AG20443 (cell line): ENCODE measurements at places on chromosomes 13 and 19.
A peak's percentile ranks its signal among the peaks of the same experiment; 100 is the strongest.

DNA sequence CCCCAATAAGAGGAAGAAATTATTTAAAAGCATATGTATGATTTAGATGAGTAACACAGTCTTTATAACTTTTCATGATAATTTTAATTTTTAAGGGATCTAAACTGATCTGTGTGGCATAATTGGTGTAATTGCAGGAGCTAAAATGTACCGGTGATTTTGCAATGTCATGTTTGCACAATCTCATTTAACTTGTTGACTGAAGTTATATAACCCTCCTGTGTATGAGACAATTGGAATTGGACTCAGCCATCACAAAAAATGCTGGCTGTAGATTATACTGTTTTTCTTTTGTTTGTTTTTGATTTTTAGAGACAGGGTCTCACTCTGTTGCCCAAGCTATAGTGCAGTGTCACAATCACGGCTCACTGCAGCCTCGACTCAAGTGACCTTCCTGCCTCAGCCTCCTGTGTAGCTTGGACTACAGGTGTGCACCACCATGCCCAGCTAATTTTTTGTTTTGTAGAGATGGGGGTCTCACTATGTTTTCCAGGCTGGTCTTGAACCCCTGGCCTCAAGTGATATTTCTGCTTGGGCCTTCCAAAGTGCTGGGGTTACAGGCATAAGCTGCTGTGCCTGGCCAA lies 26.1 kb downstream of the FGF9 start:
- DNase-seq = no peak

DNA sequence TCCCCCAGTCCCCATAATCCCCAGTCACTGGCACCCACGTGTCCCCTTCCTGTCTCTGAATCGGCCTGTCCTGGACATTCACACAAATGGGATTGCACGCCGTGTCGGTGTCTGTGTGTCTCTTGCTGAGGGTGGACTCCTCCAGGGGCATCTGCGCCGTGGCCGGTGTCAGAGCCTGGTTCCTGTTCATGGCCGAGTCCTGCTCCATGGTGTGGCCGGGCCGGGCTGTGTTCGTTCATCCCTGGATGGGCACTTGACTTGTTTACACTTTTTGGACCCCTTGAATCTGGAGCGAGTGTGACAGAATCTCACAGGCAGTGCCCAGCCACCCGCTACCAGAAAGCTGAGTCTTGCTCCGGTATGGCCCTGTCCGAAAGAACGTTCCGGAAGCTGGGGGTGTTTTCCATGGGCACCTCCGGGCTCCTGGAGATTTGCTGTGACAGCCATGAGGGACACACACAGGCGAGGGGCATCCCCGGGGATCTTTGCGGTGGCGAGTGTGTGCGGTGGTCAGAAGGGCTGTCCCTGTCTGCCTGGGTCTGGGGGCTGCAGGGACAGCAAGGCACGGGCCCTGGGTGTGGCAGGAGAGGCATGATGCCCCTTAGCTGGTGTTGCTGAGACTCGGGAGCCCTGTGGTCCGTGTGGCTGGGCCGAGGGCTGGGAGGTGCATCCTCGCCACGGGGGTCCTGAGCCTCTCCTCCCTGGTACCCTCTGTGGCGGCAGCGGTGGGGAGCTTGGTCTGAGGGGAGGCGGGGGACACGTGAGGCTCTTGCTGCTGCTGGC lies 6.4 kb upstream of the MEX3D start:
- no peak for DNase-seq

DNA sequence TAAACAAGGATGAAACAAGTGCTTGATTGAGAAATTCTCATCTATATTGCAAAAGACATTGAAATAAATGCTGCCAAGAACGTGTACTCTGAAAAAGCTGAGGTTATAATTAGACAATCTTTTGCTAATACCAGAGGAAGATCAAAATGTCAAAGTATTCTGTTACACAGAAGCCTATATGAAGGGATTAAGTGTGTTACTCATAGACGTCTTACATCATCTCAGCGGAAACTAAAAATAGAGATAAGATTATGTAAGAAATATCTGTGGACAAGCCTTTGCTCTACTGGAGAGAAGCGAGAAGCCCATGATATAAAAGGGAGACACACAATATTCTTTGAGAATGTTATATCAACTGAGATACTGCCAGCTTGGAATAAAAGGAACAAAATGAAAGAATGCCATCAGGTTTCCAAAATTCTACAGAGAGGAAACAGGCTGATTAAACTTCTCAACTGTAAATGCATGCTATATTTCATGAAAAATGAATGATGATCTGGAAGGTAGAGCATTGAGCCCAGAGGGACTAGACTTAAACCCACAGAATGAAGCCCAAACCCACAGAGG lies 699.0 kb downstream of the GPC5 start:
- DNase-seq = no peak

DNA sequence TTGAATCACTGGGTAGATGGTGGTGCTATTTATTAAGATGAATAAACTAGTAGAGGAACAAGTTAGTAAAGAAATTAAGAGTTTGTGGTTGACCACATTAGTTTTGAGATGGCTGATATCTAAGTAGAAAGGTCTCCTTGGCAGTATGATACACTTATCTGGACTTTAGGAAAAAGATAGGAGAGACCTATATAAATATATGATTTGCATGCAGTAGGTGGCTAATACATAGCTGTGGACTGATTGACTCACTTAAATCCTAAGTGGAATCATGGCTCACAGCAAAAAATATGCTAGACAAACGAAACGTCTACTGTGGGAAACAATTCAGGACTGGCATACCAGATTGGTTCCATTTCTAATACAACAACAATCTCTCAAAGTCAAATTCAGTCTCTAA lies 92.0 kb downstream of the CAB39L start:
- no peak for DNase-seq

DNA sequence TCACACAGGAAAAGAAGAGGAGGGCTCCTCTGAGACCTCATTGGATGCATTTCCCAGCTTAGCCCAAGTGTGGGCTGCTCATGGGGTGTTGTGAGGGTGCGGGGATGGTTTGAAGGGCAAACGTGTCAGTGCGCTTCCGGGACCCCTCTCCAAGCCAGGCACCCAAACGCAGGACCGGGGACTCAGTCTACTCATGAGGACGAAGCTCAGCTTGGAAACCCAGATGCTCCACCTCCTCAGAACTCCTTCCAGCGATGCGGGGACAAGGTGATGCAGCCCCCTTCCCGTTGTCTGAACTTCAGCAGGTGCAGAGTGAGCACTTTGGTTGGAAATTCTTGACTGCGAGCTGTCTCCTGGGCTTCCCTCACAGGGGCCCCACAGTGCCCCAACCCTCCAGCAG lies 33.1 kb upstream of the MTIF3 start:
- no peak for DNase-seq

- DNase-seq = peak; percentile 67
These were observed 14.4 kb downstream of the CAPN12 start for GRCh38 chr19:38729653-38730469.

DNA sequence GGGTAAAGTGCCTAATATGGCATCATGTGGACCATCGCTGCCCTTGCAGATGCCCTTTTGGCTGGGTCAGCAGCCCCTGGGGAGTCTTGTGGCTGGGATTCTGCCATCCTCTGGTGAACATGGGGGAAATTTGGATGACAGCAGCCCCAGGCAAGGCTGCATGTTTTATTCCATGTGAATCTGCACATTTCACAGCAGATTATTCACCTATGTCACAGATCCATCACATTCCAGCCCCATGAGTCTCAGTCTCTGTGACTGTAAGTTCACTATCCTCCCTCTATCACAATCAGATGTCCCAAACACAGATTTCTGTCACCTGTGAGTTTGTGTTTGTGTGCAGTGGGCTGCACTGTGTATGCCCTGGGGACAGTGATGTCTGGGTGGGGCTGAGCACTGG lies 36.8 kb upstream of the PSG9 start:
- DNase-seq = peak; percentile 58

- peak; percentile 74 for DNase-seq
These were observed 41.0 kb downstream of the MLLT1 start for GRCh38 chr19:6238643-6239281.

- no peak for DNase-seq
These were observed 205.5 kb downstream of the USP12 start for GRCh38 chr13:26965952-26966700.

- DNase-seq = no peak
These were observed 115.2 kb upstream of the SOX21 start for GRCh38 chr13:94827566-94827965.

DNA sequence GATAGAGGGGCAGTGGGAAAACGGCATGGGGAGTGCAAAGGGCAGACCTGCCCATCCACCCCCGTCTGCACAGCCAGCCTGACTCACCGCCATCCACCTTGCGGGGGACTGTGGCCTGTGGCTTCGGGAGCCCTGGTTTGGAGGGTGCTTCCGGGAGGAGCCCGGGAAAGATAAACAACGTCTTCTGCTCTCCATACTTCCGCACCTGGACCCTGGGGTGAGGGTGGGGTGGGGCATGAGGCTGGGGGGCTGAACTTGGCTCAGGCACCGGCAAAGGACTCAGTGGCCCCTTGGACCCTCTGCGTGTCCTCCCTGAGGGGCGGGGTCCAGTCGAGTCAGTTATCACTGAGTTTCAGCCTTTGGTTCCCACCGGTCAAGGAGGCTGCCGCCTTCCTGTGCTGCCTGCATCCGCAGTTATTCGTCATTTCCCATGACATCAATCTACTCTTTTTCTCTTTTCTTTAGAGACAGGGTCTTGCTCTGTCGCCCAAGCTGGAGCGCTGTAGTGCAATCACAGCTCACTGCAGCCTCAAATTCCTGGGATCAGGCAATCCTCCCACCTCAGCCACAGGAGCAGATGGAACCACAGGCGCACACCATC lies 3.2 kb downstream of the GPR108 start:
- no peak for DNase-seq

GRCh38 chr19:17052439-17052838 lies 22.8 kb downstream of the HAUS8 start:
- DNase-seq = peak; percentile 74

- no peak for DNase-seq
These were observed 36.7 kb upstream of the C13orf42 start for GRCh38 chr13:51147732-51148131.

GRCh38 chr13:112796190-112796915 lies 106.5 kb downstream of the ATP11A start:
- DNase-seq = no peak

DNA sequence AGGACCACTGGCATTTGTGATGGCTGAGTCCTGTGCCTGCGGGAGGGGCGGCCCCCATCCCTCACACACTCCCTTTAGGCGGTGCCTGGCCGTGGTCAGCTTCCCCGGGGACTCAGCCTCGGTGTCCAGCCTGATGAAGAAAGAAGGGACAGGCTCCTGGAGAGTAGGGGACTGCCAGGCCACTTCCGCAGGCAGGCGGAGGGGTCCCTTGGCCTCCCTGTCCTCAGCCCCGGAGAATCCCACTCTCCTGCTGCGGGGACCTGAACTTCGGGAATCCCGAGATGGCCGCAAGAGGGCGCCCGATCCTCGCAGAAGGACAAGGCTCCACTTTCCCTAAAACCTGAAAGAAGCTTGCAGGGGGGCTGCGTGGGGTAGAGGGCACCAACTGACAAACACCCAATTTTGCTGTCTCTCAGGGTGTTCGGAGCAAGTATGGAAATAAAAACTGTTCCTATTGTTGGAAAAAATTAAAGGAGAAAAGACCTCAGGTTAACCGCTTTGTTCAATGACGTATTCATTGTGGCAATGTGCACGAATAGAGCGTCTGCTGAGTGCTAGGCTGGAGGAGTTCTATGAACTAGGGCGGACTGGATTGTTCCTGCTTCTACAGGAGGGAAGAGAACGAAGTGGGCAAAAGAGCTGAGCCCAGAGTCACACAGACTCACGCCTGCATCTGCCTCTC lies 297.3 kb downstream of the ZNF536 start:
- peak; percentile 77 for DNase-seq

DNA sequence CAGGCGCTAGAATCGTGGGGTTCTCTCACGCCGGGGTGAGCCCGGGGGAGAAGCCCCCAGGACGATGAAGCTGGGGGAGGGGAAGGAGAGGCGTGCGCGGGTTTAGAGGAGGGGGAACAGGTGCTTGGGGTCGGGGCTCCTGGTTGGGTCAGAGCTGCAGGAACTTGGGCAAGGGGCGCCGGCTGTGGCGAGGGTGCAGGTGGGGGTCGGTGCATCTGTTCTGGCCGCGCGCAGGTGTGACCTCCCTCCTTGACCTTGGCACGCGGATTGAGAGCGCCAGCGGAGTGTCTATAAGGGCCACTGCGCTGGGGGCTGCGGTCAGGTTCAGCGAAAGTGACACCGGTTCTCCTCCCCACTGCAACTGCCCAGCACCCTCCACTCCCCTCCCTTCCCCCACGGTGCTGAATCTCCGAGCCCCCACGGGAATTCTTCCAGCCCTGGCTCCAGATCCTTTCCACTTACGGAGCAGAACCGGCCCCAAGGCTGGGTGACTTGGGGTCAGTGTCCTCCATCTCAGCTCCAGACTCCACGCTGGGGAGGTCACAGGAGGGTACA lies 618 bp downstream of the TMEM38A start:
- DNase-seq = no peak

- DNase-seq = no peak
These were observed 153.1 kb downstream of the URI1 start for GRCh38 chr19:30095171-30095570.

- no peak for DNase-seq
These were observed 6.7 kb downstream of the PPP1R37 start for GRCh38 chr19:45099467-45100191.

GRCh38 chr19:35031072-35031881 lies 1.0 kb downstream of the SCN1B start:
- peak; percentile 74 for DNase-seq

DNA sequence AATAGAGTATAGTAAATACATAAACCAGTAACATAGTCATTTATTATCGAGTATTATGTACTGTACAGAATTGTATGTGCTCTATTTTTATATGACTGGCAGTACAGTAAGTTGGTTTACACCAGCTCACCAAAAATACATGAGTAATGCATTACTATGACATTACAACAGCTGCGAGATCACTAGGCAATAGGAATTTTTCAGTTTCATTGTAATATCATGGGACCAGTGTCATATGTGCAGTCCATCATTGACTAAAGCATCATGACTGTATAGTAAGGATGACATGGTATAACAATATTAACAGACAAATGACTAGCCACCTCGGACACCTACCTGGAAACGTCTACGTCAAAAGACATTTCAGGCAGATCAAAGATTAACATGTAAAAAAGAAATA lies 33.6 kb downstream of the ATP7B start:
- DNase-seq = no peak

- no peak for DNase-seq
These were observed 23.8 kb upstream of the KLF12 start for GRCh38 chr13:74158028-74158427.

- DNase-seq = no peak
These were observed 469.2 kb downstream of the COG6 start for GRCh38 chr13:40124633-40125015.

DNA sequence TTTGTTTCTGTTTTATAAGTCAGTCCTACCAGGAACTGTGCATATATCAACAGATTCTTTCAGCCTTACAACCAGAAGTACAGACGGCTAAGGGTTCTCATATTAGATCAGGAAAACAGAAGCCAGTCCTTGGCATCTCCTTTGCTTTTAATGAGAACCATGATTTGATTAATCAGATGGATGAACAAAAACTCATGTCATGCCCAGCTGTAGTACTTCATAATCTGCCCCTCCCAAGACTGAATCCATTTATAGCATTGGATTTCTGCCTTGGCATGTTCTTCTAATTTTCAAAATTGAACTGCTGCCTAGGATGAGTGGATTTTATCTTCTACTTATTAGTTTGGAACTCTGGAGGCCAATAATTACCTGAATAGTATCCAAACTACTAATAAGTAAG lies 617.2 kb downstream of the SLITRK5 start:
- DNase-seq = no peak

GRCh38 chr13:114077099-114077932 lies 55.1 kb downstream of the RASA3 start:
- no peak for DNase-seq
